ENCODE measurements at places on chromosomes 1 and 21.
A peak's percentile ranks its signal among the peaks of the same experiment; 100 is the strongest.

DNA sequence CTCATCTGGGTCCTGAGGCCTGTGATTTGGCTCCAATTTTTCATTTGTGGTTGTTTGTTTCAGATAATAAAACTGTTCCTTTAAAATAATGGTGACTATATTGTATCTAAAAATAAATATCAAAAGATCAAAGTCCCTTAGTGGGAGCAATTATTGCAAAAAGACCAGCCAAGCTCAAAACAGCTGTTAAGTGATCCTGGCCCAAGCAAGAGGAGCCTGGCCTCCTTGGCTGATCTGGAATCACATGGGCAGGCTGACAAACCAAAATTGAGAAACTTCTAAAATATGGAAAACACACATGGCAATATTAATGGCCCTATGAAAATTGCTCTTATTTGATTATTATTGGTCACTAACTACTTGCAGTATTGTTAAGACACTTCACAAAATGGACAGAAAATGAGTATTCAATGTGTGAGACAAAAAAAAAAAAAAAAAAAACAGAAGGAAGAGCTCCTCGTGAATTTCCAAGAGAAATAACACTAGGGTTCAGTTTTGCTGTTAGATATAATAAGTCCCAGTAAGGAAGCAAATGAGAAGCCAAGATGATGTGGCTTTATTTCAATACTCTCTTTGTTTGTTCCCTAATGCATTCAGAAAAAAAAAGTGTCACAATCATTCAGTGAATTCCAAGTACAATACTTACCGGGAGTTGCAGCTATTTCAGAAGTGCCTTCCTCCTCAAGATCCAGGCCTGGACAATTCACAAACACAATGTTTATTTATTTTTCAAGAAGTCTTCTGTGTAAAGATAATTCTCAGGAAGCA is 105.1 kb downstream of the SEC16B start:
- DNase-seq = no peak

GRCh38 chr1:156391701-156392100 is 22.7 kb downstream of the RHBG start:
- no peak for DNase-seq

GRCh38 chr1:74937176-74937575 is 197.0 kb upstream of the LHX8 start:
- DNase-seq = no peak

DNA sequence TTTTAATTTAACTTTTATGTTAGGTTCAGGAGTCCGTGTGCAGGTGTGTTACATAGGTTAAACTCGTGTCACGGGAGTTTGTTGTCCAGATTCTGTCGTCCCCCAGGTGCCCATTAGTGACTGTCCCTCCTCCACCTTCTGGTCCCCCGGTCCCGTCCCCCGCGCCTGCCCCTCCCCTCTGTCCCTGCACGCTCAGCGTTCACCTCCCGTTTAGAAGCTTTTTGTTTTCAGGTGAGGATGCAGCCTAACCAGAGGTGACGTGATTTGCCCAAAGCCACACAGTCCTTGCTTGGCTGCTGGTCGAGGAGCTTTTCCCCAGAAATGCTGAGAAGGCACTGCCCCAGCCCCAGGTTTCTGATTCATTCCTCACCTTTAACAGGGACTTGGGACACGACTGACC is 844 bp downstream of the C1orf146 start:
- DNase-seq = no peak

DNA sequence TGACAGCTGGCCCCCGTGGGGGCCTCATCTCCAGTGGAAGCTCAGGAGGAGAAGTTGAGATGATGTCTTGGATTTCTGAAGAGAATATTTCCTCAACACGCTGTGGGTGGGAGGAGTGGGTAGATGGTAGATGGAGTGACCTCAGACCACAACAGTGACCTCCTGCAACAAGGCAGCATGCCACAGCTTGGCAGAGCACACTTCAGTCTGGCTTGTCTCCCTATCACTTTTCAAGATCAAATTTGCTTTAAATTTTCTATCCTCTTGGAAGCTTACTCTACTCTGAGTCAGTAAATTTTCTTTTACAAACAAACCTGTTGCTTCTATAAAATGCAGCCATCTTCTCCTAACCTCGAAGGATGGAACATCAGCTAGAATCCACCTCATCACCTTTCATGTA is 59.7 kb downstream of the NTPCR start:
- no peak for DNase-seq

DNA sequence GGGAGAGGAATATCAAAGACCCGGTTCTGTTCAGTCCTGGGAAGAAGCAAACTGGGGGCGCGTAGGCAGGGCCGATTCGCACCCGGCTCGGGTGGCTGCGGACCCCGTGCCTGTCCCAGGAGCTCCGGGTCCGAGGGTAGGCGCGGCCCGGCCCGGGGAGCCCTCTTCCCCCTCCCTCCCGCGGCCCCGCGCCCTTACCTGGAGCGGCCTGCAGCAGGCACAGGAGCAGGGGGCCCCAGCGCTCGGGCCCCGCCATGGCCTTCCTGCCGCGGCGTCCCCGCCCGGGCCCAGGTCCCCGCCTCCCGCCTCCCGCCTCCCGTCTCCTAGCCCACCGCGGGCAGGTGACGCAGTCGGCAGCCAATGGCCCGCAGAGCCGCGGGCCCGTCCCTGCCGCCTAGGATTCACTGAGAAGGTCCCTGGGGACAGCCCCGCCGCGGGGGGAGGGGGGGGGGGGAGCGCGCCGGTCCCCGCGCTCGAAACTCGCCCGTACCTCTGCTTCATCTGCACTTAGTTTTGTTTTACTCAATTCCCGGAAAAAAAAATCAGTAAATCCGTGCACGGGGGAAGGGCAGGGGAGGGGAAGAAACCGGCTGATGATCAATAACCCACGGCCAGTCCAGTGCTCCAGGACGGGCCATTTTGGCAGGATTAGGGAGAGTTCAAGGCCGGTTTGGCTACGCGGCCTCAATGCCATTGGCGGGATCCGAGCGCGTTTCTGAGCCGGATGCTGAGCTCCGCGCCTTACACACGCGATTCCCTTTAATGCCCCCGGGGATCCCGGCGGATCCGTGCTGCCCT is at the start of gene IFNLR1:
IFNLR1 (minus strand) TSS at position 297 of the 798 bp plus-strand sequence; CDS start at position 256, 41 bp downstream.
- DNase-seq = peak; percentile 50

GRCh38 chr1:169363046-169363730 is 4.4 kb downstream of the NME7 start:
- DNase-seq = peak; percentile 49

DNA sequence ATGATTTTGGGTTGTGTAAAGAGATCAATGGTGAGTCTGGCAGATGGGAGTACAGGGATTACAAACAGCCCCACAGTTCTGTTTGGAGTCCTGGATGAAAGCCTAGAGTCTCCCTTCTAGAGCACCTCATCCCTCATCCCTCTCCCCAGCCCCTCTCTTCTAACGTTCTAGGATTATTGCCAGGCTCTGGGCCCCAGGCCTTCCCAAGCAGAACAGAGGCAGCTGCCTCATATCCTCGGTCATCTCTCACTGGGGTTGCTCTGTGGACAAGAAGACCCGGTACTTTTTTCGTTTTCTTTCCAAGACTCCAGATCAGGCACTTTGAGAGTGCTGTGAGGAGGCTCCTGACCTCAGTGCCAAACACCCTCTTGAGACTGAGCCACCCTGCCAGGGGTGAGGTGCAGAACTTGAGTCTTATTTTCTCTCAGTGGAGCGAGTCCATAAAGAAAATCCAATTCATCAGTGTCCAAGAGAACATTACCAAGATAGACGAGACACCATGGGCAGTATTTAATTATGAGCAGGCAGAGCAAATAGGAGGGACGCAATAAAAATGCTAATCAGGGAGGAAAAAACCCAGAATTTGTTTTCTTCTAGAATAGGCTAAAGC is 17.1 kb upstream of the KCND3 start:
- no peak for DNase-seq

DNA sequence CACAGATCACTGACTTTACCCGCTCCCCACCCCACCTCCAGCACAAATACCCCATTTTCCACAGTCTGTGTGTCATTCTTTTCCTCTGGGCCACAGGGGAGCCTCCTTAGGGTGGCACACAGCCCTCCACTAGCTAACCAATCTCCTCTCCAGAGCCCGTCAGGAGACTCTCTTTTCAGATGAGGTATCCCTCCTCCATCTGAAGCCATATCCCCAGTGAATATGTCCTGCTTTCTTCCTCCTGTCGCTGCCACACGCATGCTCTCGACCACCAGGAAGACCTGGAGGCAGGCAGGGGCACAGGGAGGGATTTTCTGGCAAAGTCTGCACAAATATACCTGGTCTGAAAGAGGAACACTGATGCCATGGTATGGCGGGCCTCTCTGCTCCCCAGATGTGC is 635 bp downstream of the ZNF648 start:
- no peak for DNase-seq

- DNase-seq = no peak
Measured at GRCh38 chr1:34286511-34286910, 109.8 kb downstream of the C1orf94 start.

DNA sequence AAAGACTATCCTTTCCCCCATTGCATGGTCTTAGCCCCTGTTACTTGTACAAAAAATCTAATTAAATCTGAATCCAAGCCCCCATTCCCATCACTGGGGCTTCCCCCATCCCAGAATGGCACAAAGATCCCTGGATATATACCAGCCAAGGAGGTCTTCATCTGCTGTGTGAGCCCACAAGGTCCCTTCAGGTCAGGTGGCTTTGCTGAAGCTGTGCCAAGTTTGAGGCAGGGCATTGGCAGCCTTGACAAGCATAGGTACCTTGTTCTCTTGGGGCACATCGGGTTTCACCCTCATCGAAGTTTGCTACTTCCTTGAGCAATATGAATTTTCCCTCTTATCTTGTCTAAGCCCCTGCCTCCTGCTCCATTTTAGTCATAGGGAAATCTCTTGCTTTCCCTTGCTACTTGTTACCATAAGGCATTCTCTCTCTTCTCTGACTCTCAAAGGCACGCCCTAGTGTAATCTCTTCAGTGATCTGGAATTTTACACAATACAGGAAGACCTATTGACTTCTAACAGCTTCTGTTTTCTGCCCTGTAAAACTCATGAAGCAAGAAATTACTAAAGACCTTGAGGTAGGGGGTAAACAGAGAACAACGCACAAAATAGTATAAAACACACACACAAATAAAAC is 71.4 kb upstream of the COG2 start:
- no peak for DNase-seq

DNA sequence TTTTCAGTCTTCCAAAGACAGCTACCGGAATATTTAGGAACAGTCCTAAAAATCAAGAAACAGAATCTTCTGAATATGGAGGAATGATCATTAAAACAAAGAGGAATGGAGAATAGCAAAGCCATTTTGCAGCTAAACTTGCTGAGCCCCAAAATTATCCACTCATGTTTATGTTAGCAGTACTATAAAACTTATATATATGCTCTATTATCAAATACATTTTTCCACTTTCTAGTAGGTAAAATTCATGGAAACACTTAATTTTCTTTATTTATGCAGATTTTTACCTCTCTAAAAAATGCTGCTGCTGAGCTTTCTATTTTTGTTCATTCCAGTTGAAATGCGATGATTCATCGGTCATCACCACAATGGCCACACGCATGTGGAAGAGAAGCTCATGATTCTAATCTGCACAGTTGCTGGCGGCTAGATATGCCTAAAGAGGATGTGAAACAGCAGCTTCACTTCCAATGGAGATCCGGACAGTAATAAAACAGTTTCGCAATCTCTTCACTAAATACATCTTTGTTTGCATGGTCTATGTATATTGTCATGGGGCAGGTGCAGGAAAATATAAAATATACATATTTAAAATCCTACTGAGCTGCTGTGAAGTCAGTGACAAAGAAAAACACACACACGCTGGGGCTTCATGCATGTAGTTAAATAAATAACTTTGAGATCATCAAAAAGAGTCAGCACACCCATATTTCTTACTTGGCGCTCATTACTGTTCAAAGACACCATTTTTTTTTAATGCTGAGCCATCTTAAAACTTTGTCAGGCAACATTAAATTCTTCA is 292.2 kb downstream of the SMYD3 start:
- DNase-seq = peak; percentile 83

- DNase-seq = no peak
Measured at GRCh38 chr21:45276596-45276995, 11.1 kb downstream of the POFUT2 start.

GRCh38 chr1:51976846-51977602 is 13.5 kb downstream of the RAB3B start:
- no peak for DNase-seq

DNA sequence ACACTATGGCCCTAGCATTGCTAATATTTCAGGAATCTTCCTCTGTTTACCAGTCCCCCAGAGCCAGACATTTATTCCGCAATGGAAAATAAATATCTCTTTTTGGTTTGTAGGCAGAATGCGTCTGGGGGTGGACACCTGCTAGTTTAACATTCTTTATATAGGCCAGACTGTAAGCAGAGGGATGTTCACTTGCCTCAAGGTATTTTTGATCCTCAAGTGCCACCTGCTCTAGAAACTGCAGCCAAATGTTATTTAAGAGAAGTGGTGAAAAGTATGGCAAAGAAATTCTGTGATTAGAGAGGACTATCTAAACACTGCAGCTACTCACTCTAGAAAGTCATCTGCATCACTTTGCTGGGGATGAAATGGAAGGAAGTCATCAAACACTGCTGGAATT is 164.7 kb downstream of the NEGR1 start:
- DNase-seq = no peak
